ENCODE measurements at places on chromosomes 3 and 15.
A peak's percentile ranks its signal among the peaks of the same experiment; 100 is the strongest.

- DNase-seq: no peak
Measured at GRCh38 chr15:59249816-59250215, 43.2 kb downstream of the LDHAL6B start.

GRCh38 chr3:45792516-45793172 is 3.7 kb downstream of the SLC6A20 start:
- no peak for DNase-seq

GRCh38 chr3:138694287-138695007 is 85.9 kb downstream of the FAIM start:
- DNase-seq: peak; percentile 34

DNA sequence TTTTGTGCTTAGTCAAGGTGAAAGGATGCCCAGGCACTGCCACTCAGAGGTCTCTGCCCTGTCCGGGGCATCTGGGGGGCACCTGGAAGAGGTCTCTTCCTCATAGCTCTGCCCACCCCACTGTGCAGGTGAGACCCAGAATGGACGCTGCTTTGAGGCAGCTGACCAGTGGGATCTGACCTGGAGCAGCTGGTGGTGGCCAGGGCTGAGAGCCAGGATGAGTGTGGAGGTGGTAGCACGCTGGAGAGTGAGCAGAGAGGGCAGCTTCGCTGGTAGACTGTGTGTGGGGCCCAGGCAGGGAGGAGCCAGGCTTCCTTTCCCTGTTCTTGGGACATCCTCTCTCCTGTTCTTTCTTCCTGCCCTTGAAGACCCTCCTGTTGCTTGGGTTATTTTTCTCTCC is 32.2 kb upstream of the PLA2G4E start:
- DNase-seq: no peak

GRCh38 chr15:98800437-98801233 is 152.3 kb downstream of the IGF1R start:
- peak; percentile 66 for DNase-seq

- no peak for DNase-seq
Measured at GRCh38 chr3:32873531-32874130, 55.8 kb downstream of the TRIM71 start.

DNA sequence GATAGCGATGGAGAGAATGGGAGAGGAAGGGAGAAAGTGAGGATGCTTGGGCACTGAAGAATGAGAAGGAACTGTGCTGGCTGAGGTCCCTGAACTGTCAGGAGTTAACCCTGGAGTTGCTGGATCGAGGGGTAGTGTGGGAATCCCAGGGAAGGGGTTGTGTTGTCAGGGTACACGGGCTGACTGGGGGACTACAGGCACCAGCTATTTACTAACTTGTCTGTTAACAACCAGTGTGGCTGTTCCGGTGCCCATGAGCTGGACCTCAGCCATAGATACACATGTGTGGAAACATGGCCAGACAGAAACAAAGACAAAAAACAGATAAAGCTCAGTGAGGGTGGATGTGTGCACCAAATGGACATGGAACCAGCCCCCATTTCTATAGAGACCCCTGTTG is 55.1 kb downstream of the GASK1A start:
- DNase-seq: no peak

- no peak for DNase-seq
Measured at GRCh38 chr15:85297537-85297936, 82.9 kb upstream of the AKAP13 start.

GRCh38 chr15:101004986-101005747 is 86.0 kb downstream of the LRRK1 start:
- no peak for DNase-seq

DNA sequence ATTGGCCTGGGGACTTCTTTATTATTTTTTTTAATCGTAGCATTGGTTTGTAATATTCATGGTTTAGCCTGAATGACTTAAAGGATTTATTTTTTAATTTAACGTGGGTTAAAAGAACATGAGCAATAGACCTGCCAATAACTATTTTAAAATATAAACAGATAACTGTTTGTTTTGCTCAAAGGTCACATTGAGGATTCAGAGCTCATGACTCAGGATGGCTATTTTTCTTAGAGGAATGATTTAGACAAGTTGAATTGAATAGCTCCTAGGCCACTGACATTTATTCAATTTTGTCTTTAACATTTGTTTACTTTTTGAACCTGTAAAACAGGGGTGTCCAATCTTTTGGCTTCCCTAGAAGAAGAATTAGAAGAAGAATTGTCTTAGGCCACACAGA is 68.5 kb downstream of the ITPR1 start:
- DNase-seq: no peak

GRCh38 chr3:32437896-32438295 is 46.2 kb downstream of the CMTM7 start:
- DNase-seq: no peak

- DNase-seq: no peak
Measured at GRCh38 chr3:189512821-189513220, 118.4 kb upstream of the TP63 start.

GRCh38 chr3:178901204-178901603 is 170.4 kb downstream of the ZMAT3 start:
- DNase-seq: no peak

GRCh38 chr3:13549623-13550422 is 898 bp downstream of the FBLN2 start:
- no peak for DNase-seq

GRCh38 chr3:19960696-19961095 is 13.8 kb downstream of the RAB5A start:
- DNase-seq: no peak

- peak; percentile 27 for DNase-seq
Measured at GRCh38 chr3:64539451-64540196, 148.2 kb downstream of the ADAMTS9 start.

DNA sequence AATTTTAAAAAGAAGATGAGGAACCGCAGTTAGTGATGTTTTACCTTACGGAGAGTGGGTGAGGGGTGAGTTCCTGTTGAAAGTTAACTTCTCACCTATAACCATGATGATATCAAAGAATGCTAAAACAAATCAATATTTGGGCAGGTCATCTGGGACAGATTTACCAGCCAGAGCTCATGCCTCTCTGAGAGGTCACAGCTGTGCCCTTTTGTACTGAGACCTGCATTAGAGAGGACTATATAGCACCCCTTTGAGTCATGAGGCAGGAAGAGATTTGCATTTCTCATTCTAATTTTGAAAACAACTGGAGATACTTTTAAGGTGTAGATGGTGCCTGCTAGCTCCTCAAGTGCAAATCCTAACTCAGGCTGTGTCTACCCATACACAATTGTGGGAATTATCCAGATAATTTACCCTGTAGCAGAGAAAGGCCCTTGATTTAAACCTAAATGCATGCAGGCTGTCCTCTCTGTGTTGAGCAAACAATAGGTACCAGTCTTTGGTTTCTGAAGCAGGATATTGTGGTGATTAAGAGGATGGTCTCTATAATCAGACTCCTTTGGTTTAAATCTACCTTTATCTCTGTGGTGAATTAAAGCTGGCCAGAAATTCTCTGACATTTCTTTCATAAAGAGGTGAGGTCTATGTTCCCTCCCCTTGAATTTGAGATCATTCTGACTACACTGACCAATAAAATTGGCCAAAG is 5.8 kb upstream of the TM4SF4 start:
- DNase-seq: no peak

DNA sequence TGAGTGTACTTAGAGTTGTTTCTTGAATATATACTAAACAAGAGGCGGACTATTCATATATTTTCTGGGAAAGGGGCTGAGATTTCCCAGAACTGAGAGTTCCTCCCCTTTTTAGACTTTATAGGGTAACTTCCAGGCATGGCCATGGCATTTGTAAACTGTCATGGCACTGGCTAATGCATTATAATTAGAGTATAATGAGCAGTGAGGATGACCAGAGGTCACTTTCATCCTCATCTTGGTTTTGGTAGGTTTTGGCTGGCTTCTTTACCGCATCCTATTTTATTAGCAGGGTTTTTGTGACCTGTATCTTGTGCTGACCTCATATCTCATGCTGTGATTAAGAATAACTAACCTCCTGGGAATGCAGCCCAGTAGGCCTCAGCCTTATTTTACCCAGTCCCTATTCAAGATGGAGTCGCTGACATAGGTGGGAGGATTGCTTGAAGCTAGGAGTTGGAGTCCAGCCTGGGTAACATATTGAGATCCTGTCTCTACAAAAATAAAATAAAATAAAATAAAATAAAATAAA is 91.4 kb downstream of the MOBP start:
- no peak for DNase-seq

GRCh38 chr3:134231131-134231530 is 19.5 kb downstream of the RYK start:
- no peak for DNase-seq

GRCh38 chr3:13785853-13786436 is 93.9 kb downstream of the WNT7A start:
- DNase-seq: no peak

DNA sequence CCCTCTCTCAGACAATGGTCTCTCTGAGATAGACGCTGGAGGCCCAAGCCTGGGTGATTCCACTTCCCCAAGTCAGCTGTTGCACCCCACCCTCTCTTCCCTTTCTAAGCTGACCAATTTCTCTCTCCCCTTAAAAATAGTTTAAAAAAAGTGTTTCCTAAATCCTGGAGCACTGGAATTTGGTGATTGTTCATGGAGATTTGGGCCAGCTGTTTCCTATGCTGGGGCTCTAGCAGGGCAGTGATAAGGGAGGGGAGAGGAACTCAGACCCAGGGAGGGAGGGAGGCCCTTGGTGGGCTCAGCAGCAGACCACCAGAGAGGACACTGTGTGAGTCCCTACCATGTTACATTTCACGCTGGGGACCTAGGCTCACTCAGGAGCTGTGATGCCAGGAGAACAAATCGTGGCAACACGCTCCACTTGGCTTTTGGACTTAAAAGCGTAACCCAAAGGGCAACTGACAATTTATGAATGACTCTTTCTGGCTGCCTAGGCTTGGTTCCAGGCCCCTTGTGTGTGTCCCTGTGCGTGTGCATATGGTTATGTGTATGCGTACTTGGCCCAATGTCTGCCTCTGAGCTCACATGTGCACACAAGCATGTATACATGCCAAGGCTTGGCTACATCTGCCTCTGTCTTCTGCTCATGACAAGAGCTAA is 59.8 kb upstream of the INSYN1 start:
- DNase-seq: no peak

GRCh38 chr3:128878556-128879124 is 780 bp upstream of the ACAD9 start:
- DNase-seq: peak; percentile 46
